ENCODE measurements at places on chromosomes 7 and 10.

- DNase-seq: no peak
Measured at GRCh38 chr10:16848562-16849154, 31.4 kb upstream of the RSU1 start.

GRCh38 chr7:45647967-45648670, 74.0 kb downstream of the ADCY1 start:
- DNase-seq: no peak

GRCh38 chr7:20279979-20280378, 50.7 kb upstream of the ITGB8 start:
- DNase-seq: no peak

DNA sequence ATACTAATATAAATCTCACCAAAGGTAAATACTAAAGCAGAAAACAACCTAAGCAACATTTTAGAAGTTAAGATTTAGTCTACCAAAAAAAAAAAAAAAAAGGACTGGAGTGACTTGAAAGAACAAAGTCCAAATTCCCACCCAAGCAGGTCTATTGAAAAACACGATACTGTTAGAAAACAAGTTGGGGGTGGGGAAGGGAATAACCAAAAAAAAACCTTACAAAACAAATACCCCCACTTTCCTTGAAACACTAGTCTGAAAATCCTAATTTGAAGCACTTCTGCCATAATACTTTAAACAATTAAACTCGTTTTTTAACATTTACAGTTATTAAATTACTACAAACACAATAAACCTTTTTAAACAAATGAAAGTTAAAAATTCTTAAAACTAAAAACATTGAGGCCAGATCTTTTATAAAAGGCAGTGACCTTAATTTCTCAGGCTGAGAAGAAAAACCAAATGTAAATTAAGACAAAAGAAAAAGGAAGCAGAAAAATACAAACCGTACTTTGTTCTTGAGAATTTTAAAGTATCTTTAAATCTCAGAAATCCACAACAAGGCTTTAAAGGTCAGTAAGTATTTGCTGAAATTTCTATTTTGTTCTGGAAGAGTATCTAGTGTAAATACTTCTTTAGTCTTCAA, 135.1 kb downstream of the NRBF2 start:
- DNase-seq: no peak

DNA sequence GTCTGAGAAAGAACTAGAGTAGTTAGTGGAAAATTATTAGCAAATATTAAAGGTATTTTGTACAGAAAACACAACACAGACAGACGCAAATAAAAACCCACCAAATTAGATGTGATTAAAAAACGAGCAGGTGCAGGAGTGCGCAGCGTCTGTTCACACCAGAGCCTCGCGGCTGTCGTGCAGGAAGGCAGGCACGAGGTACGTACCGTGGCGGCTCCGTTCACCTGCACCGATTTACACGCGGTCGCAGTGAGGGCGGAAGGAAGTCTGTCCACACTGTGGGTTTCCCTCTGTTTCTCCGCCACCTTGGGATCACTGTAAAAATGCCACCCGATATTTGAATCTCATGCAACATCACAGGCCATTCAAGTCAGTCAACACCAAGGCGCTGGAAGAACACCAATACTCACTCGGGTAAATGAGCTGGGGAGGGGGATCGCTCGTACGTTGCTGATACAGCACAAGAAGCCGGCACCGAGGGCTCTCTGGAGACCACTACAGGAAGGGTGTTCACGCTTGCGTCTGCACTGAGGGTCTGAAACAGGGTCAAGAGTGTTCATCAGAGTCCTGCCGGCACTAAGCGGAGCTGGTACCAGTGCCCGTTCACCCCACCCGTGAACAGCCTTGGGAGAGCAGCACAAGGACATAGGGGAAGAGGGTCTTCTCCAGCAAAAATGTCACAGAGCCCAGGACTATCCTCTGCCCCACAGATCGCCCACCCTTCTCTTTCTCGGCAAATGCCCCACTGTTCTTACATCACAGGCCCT, 116.8 kb downstream of the LARP4B start:
- no peak for DNase-seq

- DNase-seq: no peak
Measured at GRCh38 chr7:89943525-89944050, 210.7 kb upstream of the STEAP1 start.

DNA sequence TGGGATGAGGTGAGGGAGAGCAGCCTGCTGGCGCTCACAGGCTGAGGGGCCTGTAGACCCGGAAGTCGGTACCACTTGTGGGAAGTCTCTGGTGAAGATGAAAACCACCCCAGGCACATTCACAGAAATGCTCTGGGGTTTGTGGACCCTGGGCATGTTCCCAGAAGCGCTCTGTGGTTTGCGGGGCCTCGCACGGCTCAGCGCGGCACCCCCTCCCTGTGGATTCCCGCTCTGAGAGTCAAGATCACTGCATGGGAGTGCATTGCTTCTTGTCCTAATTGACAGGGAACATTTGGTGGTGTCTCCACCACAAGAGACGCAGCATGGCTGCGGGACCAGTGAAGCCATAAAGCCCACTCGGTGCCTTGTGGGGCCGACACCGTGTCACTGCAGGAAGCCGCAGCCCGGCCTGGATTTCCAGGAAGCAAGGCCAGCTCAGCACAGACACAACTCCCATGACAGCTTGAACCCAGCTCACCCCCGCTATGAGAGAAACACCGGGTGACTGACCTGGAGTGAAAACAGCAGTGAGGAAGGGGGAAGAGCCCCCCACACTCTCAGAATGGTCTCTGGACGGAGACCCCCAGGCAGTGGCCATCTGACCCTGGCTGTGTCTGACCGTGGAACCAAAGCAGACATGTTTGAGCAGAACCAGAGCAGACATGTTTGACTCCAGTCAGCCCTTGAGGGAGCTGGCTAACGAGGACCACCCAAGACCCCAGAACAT, 157.2 kb downstream of the PTPRN2 start:
- no peak for DNase-seq

GRCh38 chr7:94338921-94339371, 55.7 kb upstream of the COL1A2 start:
- no peak for DNase-seq

DNA sequence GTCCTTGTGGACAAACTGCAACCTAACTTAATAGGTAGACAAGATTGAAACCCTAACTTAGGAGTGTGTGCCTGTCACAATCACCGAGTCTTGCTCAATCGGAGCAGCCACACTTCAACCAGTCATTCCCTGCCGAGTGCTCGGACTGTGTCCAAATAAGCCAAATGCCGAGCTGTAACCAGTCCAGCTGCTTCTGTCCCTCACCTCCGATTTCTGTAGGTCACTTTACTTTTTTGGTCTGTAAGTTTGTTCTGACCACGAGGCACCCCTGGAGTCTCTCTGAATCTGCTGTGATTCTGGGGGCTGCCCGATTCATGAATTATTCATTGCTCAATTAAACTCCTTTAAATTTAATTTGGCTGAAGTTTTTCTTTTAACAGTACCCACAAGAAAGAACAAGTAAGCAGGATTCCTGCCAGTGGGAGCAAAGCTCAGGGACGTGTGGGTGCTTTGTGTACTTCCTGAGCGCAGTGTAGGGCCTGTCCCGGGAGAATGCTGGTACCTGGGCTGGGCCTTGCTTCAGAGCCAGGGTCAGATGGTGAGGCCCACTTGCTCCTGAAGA, 140.1 kb downstream of the ACTR3B start:
- no peak for DNase-seq

- no peak for DNase-seq
Measured at GRCh38 chr10:23155169-23155568, 36.9 kb upstream of the PTF1A start.

DNA sequence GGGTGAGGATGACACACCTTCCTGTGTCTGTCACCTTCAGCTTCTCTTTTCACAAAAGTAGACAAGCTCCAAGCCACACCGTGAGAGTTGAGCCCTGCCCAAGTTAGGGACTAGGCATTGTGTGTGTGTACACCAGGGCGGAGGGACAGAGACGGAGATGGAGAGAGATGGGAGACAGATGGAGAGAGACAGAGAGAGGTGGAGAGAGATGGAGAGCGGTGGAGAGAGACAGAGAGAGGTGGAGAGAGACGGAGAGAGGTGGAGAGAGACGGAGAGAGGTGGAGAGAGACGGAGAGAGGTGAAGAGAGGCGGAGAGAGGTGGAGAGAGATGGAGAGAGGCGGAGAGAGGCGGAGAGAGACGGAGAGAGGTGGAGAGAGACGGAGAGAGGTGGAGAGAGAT, 207.0 kb downstream of the DNAJB6 start:
- no peak for DNase-seq

GRCh38 chr7:96224685-96225084, 97.2 kb downstream of the SLC25A13 start:
- no peak for DNase-seq

Data from mesothelial cell of epicardium (in vitro differentiated cells).